ENCODE measurements at places on chromosomes 1 and 21.

- DNase-seq, result no peak
These were observed 16.8 kb upstream of the ARF1 start for GRCh38 chr1:228065543-228066347.

- DNase-seq, result no peak
These were observed 282.8 kb downstream of the ZNF648 start for GRCh38 chr1:181778640-181779260.

DNA sequence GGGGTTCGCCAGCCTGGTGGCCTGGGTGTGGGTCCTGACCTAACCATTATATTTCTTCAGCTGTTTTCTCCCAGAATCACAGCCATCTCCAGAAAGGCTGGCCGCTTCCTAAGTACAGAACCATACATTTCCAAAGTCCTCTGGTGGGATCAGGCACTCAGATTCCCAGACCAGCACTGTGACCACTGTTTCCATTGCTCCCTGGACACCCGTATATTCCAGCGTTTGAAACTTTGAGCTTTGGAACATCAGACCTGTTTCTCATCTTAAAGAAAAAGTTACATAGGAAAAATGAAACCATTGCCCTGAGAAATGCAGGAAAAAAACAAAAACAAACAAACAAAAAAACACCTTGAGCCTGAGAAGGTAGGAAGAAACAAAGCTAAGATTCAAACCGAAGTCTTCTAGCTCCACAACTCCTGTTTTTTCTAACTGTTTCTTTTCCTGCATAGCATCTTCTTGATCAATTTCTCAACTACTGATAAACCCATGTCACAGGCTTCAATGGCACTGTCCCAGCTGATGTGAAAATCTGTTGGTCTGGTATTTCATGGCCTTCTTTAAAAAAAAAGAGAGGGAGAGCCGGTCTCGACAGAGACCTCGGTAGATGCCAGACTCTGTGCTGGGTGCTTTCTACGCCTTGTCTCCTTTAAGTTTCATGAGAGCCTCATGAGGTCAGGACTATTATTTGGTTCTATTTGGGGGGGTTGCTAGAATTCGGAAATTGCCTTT lies 221.3 kb downstream of the TOMM20 start:
- no peak for DNase-seq

- DNase-seq, result no peak
These were observed 119.5 kb upstream of the TMPRSS2 start for GRCh38 chr21:41627428-41627827.

GRCh38 chr1:42477775-42478174 lies 14.7 kb downstream of the CCDC30 start:
- DNase-seq, result no peak

Data from choroid plexus epithelial cell (primary cell).